ENCODE measurements at places on chromosomes 6 and 20. TPM values are rescaled to one million over a fixed set of nuclear protein-coding genes. Genes with fewer than 3 reads are reported as not detected.

GRCh38 chr6:155542036-155542435 lies 86.4 kb upstream of the NOX3 start:
- DNase-seq: no peak

- DNase-seq: no peak
These were observed 26.1 kb upstream of the ADTRP start for GRCh38 chr6:11804701-11805100.

GRCh38 chr6:169232507-169232931 lies 21.1 kb downstream of the THBS2 start:
- DNase-seq: no peak

DNA sequence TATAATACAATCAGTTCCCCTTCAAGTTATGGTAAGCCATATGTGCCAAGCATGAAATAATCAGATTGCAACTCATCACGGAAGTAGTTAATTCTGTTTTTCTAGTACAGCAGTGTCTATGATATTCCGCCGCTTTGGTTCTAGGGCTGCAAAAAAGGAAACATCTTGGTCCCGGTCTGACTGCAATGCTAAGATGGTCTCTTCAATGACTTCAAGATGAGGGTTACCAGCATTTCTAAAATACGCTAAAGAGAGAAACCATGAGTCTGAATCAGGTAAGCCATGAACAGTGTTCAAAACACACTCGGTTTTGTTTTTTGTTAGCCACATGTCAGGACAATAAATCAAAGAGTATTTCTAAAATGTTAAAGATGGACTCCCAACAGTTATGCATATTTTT lies 3.2 kb upstream of the ANKRD60 start:
- DNase-seq: no peak

- DNase-seq: no peak
These were observed 15.2 kb downstream of the CTCFL start for GRCh38 chr20:57509665-57510237.

- DNase-seq: no peak
These were observed 91.1 kb upstream of the OPRM1 start for GRCh38 chr6:153947808-153948447.

MKKS gene
- total RNA-seq: 7.9 TPM

SOX12 gene
- total RNA-seq: 18.7 TPM

SLC17A2 gene
- not detected for total RNA-seq

Measured in glomerular endothelial cell (primary cell).